D341Med (cell line): ENCODE measurements at places on chromosomes 3 and 15.

GRCh38 chr15:79168922-79169456, 78.4 kb upstream of the RASGRF1 start:
- DNase-seq, result no peak

GRCh38 chr3:193783166-193783896, 190.3 kb downstream of the OPA1 start:
- no peak for DNase-seq

GRCh38 chr15:87850916-87851315, 405.6 kb downstream of the NTRK3 start:
- DNase-seq, result no peak

DNA sequence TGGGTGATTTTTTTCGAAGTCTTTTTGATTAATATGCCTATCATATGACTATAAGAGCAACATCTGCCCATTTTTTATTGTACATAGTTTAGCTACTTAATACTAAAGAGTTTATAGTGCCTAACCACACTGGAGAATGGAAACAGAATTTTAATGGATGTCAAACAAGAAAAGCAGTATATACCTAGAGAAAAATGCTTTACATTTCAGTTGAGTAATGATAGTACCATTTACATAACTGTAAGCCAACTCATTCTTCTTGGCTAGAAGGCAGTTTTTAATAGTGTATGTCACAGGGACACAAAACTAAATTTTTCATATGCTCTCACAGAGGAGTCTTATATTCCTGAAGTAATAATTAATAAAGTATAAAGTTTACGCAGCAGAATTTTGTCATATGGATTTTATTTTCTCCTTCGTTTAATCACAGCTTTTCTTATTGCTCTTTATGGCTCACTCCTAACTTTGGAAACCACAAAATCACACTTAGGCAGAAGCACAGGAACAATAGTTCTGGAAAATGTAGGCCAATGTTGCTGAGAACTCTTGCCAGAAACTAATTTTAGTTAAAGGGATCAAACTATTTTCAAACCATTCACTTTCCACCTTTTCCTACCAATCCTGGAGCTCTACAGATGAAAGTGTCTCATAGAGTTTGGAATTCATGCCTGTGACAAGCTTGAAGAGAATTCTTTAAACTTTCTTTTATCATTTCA, 243.6 kb downstream of the ZIC1 start:
- DNase-seq, result no peak

DNA sequence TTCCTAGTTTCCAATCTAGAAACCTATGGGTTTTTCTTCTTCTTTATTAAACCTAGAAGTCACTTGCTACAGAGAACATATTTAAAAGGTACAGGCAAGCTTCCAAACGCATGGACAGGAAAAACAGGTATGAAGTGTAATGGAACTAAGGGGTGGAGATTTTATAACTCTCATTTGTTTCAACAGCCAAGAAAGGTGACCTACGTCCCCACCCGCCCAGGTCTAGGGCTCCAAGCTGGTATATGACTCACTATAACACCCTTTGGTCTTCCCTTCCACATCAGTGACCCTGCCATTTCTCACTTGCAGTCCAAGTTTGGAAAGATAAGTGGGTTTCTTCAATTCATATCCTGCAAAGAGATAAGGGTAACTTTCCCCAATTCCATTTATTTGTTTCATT, 6.0 kb upstream of the LIPH start:
- DNase-seq, result no peak

GRCh38 chr3:50480471-50480870, 23.0 kb downstream of the CACNA2D2 start:
- no peak for DNase-seq

DNA sequence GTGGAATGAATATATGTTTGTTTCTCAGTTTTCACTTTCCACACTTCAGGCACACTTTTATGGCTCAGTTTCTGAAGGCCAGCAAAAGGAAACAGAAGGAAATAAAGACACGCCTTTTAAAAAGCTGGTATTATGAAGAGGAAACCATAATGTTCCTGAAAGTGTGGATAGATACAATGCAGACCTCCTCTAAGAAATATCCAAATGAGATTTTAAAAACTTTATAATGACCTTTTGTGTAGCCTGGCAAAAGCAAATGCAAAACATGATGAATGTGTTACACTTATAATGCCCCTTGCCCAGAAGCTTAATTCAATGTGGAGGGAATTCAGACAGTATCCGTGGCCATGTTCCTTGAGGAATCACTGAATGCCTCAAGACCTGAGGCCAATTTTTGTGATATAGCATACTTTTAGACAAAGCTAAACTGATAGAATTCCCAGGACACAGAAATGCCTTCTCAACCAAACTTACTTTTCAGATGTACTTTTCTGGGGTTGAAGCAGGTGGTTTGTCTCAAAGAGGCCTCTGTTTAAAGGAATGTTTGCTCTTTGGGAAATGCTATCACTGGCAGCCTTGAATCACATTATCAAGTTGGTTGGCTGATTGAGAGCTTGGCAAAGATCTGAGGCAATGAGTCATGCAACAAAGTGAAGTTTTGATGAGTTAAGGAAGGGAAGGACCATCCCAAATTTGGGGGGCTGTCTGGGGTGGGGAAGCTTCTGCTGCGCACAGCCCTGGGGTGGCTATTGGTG, 77.1 kb upstream of the CACNA2D3 start:
- no peak for DNase-seq

DNA sequence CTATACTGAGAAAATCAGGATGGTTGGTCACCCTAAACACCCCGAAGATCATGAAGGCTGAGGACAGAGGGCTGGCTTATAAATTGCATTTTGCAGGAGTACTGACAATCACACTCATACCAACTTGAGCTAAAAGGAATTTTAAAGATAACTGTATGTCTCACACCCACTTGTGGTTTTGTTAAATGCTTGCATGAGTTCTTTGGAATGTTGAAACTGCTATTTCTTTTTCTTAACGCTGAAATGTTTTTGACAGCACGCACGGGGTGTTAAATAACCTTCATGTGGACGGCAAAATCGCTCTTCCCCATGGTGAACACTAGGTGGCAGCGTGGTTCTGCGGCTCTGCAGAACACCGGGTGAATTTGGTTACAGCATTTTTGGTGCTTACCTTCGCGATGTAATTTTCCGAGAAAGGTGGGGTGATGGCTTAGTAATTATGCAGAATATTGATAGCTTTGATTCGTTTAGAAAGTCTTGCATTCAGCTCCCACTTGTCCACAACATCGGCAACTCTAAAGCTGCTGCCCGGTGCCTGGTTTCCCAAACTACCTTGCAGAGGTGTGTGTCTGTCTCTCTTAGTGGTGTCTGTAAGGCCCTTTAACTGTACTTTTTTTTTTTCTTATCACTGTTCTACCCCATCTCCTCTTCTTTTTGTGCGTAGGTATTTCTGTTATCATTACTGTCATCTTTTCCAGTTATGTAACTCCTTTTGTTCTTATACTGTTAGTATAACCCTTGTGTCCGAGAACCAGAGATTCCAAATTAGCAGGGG, 51.7 kb downstream of the ARNT2 start:
- peak; percentile 80 for DNase-seq

- no peak for DNase-seq
Measured at GRCh38 chr15:67745073-67746006, 80.0 kb upstream of the SKOR1 start.

DNA sequence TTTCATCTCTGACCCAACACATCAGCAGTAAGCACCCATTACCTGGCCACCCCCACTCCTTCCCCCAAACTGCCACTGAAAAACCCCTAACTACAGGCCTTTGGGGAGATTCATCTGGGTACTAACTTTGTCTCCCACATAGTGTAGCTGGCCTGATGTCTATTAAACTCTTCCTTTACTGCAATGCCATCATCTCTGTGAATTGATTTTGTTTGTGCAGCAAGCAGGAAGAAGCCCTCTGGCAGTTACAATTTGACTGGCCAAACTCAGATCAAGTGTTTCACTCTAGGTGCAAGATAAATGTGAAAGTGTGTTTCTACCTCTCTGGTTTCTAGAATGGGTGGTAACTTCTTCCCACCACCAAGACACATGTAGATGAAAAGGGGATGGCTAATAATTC, 26.7 kb upstream of the OR5K4 start:
- DNase-seq, result no peak

- DNase-seq, result peak; percentile 57
Measured at GRCh38 chr3:99911433-99911832, 93.8 kb downstream of the CMSS1 start.

DNA sequence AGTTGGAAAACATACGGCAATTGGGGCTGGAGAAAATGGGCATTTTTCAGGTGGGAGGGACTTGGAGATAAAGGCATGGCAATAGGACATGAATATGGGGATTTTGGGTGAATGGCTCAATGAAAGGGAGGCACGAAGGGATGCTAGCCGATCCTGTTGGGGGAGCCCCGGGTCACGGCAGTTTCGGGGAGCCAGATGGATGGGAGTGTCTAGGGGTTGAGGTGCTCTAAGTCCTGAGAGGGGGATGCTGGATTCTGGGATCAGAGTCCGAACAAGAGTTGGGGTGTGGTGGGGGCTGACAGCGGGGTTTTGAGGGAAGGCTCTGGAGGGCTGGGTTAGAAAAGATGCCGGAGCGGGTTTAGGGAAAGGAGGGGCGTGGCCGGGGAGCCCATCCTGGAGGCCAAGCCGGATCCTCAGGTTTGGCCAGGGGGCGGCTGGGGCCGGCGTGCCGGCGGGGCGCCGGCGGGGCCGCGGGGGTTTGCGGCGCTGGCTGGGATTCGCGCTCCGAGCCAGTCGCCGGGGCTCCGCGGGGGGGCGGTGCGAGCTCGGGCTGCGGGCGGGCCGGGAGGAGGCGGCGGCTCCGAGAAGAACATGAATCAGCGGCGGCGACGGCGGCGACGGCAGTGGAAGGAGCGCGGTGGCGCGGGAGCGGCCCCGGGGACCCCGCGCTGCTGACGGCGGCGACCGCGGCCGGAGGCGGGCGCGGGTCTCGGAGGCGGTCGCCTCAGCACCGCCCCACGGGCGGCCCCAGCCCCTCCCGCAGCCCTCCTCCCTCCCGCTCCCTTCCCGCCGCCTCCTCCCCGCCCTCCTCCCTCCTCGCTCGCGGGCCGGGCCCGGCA, at the start of gene TYRO3:
TYRO3 (plus strand) TSS at position 813 of the 839 bp plus-strand sequence. CDS start 46 bp downstream, outside the sequence.
- peak; percentile 87 for DNase-seq

DNA sequence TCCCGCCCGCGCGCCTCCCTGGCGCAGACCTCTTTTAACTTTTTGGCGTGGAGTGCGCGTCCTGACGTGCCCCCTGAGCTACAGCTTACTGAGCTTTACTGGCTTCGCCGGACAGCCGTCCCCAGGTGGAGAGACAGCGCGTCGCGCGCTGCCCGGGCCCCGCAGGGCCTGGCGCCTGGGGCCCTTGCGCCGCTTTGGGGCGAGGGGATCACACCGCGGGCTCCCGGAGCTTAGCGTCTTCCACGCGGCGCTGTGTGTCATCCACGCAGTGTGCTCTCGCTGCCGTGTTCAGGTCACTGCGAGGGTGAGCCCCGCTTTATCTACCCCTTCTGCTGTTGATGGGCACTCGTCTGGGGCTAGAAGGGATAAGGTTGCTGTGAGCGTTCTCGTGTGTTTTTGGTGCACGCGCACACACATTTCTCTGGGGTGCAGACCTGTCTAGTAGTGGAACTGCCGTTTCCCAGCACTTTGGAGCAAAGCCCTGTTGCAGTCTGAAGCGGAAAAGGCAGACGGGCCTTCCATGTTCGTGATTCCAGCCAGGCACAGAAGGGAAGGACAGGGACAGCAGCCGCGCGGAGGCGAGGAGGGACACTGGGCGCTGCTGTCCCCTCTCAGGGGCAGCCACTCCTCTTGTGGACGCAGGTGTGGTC, 33.1 kb upstream of the ALDH1L1 start:
- no peak for DNase-seq

DNA sequence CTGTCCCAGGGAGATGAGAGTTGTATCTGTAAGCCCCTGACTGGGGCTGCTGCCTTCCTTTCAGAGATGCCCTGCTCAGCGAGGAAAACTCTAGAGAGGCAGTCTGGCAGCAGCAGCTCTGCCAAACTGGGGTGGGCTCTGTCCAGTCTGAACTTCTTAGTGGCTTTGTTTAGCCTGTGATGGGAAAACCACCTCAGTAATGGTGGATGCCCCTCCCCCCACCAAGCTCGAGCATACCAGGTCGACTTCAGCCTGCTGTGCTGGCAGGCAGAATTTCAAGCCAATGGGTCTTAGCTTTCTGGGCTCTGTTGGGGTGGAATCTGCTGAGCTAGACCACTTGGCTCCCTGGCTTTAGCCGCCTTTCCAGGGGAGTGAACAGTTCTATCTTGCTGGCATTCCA, 218.3 kb downstream of the TUSC7 start:
- DNase-seq, result no peak

DNA sequence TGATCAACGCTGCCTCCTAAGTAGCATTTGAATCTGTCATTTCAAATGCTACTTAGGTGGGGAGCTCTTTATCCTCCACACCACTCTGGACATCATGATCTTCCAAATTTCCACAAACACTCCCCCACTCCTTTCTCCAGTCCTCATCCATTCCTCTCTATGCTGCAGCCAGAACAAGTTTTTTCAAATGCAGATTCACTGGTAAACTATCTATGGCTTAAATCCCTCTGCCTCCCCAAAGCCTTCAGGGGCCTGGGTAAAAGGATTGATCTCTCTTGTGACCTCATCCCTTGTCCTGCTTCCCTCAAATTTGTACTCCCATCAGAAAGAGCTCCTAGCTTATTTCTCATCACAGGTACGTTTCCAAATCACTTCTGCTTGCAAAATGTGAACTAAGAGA, 1.3 kb upstream of the AEN start:
- DNase-seq, result no peak

GRCh38 chr15:58490888-58491473, 59.2 kb downstream of the LIPC start:
- DNase-seq, result no peak

DNA sequence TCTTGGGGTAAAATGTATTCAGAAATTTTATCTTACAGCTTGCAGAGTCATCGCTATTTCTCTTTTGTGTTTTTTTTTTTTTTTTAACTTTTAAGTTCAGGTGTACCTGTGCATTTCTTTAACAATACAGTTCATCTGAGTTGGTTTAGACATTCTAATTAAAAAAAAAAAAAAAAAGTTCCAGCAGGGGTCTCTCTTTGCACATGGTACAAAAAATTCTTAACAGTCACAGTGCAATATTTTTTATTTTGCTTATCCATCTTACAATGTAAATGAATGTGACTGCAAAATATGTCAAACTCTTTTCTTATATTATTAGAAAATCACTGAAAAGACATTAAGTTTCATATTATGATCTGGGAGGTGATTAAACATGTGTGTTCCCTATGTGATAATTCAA, 47.5 kb upstream of the SLC9A9 start:
- DNase-seq, result no peak

- DNase-seq, result no peak
Measured at GRCh38 chr3:176193032-176193730, 1004.1 kb downstream of the TBL1XR1 start.

DNA sequence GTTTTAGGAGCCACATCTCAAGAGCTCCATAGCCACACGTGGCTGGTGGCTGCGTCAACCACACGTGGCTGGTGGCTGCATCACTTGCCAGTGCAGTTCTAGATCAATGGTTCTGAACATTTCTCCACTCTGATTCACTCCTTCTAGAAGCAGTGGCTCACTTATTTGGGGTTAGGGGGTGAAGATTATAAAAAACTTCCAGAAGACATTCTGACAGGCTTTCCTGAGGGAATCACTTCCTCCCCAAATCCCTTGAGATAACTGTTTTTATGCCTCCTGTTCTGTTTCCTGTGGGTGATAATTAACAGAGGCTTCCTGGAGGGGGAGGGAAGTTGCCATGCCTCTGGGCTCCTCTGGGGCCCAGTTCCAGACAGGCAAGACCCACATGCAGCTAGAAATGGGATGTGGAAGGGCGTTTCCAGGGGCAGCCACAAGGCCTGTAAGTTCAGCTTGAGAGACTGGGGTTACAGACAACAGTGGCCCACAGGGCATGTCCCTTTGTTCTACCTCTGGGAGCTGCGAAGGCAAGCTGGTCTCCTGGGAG, 23.6 kb downstream of the HEG1 start:
- DNase-seq, result no peak
